ENCODE measurements at places on chromosomes 11 and 22. TPM values are rescaled to one million over a fixed set of nuclear protein-coding genes. Genes with fewer than 3 reads are reported as not detected.

GLYAT gene
- not detected for polyA plus RNA-seq

- no peak for DNase-seq
Observed at GRCh38 chr22:46041642-46042041, 64.7 kb upstream of the WNT7B start.

DNA sequence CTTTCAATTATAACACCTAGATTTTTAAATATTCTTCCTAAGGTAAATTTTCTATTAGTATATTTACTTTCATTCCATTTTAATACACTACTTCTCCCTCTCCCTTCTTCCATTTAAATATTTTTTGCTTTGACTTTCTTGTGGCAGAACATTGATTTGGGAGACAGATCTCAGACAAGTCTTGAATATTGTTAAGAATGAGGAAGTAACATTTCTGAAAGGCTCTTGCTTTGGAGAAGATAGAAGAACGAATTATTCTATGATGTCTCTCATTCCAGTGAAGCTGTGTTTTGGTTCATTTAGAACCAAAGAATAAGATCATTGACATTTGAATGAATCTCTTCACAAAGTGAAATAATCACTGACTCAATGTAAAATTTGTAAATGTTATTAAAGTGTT lies 2.4 kb downstream of the IPO7 start:
- no peak for DNase-seq

GRCh38 chr11:69533296-69534165 lies 52.1 kb downstream of the LINC01488 start:
- no peak for DNase-seq

- DNase-seq: no peak
Observed at GRCh38 chr22:36301384-36301828, 48.5 kb downstream of the APOL1 start.

MMP12 gene
- polyA plus RNA-seq: not detected

GRAMD1B gene
- 0.03 TPM for polyA plus RNA-seq

MAPK8IP1 gene
- 1.0 TPM for polyA plus RNA-seq

DNA sequence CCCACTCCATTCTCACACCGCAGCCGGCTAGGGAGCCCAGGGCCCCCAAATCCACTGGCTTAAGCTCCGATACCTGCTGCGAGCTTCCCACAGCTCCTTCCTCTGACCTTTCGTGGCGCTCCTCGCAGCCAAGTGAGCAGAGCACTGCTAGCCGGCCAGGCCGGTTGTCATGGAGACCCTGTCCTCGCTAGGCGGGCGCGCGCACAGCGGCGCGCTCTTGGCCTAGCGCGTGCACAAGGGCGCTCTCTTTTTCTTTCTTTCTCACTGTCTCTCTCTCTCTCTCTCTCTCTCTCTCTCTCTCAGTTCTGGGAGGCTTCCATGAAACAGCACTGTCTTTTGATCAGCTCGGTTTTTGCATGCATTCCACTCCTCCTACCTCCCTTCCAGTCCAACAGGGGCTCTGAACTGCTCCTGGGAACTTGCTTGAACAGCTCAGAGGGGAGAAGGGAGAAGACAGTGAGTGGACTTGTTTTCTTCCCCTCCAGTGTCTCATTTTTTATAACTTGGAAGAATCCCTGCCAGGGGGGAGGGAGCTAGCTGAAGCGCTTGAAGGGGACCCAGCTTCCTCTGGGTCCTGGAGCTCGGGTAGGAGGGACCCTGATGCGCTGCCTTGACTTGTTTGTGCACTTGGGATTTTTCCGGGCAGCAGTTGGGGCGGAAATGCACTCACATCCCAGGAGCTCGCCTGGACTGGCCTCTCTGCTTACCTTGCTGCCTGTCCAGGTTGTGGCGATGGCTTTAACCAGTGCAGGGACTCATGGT lies 100.3 kb upstream of the AKIP1 start:
- peak; percentile 83 for DNase-seq

SLC22A8 gene
- polyA plus RNA-seq: not detected

TLCD5 gene
- 4.1 TPM for polyA plus RNA-seq

DNA sequence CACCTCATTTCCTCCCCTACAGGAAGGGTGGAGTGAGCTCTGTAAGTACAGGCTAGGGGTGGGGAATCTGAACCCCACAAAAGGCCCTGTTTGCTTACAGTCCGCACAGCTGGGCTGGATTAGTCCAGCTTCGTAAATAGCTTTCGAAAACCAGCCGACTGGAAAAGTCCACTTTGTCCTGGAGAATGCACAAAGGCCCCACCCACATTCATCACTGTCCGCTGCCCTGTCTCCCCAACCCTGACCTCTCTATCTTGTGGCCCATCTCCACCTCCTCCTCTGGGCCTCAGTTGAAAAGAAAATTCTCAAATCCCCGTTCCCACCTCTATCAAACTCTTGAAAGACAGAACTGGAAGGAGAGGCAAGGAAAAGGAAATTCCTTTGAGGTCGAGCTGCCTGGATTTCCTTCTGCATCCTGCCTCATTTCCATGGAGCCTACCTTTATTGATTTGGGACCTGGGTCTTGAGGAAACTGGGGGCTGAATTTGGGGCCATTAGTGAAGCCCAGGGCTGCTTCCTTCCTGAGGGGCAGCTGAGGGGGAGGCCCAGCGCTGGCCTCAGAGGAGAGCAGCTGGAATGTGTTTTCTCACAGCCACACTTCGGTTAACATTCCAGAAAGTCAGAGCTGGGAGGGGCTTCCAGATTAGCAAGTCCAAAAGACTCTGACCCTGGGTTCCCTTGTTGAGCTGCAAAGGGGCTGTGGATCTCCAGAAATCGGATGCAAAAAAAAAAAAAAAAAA lies 147.6 kb downstream of the FBXO7 start:
- DNase-seq: no peak

DNA sequence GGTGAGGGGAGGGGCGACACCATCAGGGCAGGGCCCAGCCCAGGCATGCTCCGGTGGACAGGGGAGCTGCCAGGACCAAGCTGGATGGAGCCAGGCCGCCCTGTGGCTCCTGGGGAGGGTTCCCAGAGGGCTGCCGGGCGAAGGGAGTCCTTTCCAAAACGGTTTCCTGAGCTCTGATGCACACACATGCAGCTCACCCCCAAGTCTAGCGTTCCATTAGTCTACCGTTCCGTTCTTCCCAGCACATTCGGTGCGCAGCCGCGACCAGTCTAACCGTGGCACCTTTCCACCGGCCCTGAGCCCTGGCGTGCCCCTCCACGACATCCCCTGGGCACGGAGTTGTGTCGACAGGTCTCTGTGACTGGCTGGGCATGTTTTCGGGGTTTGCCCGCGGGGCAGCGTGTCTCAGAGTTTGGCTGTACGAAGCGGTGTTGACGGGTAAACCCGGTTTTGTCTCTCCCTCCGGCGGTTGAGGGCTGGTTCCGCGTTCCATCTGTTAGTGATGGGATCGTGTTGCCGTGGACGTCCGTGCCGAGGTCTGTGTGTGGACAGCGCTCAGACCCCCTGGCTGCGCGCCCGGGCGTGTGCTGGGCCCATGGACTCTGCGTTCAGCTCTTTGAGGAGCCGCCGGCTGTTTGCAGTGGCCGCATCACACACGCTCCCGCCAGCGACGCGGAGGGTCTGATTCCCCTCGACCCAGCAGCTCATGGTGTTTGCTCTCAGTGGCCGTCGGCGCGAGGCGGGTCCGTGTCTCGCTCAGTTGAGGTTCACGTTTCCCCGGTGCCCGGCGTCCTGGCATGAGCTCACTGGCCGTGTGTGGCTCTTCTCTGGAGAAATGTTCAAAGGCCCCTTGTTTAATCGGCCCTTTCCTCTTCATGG lies 121.2 kb downstream of the IGLL1 start:
- DNase-seq: no peak

DNA sequence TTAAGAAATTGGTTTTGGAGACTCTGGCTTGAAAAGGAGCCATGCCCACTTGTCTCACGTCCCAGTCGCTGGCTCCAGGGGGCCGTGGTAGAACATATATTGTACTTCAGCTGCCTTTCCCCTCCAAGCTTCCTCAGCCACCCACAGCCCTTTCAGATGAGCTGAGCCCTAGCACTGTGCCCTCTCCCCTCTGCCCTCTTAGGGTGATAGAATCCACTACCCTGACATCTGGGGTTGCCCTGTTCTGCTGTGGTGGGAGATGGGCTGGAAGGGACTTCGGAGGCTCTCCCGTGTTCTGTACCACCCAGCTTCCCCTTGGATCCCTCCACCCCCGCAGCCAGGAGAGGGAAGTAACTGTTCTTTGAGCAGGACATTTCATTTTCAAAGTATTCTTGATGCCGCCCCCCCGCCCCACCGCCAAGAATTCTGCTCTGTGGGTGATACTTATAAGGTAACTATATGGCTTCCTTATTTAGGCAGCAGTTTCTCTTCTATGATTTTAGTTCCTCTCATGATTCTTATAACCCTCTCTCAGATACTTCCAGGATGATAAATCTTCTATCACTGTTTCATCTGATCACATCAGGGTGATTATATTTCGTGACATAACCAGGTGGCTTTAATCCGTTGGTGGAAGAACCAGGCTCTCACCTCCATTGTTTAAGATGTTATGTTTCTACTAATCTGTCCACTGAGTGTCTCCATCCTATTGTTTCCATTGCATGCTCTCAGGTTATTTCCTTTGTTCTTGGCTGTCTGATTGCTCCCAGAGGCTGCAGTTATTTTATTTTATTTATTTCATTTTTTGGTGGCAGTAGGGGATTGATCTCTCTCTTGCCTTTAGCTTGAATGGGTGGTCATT lies 24.1 kb downstream of the ZBTB16 start:
- DNase-seq: no peak

- DNase-seq: no peak
Observed at GRCh38 chr11:8106679-8107078, 25.7 kb downstream of the TUB start.

DBX1 gene
- polyA plus RNA-seq: not detected

GRCh38 chr22:21448627-21449416 lies 18.4 kb upstream of the TMEM191C start:
- no peak for DNase-seq

DNA sequence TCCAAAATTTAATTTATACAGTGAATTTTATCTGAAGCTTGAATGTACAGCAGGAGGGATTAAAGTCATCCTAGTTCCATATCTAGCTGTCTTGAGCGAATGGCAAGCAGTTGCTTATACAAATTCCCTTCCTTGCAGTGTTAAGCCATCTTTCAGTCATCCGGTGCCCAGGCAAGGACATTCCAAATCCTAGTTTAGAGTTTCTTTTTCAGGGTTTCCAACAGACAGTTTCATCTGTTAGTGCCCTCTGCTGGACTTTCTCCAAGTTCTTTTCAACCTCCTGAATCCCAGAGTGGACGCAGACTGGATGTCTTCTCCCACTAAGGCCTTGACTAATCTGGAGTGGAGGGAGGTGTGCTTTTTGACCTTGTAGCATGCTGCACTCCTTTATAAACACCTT lies 45.4 kb downstream of the GRAMD1B start:
- DNase-seq: no peak

DNA sequence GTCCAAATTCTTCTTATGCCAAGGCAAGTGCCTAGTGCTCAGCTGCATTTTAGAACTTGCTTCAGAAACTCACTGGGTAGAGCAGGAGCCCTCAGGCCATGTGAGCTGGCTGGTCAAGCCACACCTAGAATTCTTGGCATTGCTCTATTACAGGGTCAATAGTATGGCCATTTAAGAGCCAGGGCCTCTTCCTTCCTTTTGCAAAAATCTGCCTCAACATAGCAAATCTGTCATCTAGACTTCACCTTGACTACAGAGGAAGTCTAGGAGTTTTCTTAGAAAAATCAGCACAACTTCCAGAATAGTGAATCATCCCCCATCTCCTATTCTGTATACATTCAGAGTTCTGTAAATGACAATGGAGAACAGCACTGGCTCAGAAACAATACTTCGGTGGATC lies 112.0 kb upstream of the TTC12 start:
- no peak for DNase-seq

GRCh38 chr11:66012371-66012945 lies 650 bp downstream of the CST6 start:
- no peak for DNase-seq

DNA sequence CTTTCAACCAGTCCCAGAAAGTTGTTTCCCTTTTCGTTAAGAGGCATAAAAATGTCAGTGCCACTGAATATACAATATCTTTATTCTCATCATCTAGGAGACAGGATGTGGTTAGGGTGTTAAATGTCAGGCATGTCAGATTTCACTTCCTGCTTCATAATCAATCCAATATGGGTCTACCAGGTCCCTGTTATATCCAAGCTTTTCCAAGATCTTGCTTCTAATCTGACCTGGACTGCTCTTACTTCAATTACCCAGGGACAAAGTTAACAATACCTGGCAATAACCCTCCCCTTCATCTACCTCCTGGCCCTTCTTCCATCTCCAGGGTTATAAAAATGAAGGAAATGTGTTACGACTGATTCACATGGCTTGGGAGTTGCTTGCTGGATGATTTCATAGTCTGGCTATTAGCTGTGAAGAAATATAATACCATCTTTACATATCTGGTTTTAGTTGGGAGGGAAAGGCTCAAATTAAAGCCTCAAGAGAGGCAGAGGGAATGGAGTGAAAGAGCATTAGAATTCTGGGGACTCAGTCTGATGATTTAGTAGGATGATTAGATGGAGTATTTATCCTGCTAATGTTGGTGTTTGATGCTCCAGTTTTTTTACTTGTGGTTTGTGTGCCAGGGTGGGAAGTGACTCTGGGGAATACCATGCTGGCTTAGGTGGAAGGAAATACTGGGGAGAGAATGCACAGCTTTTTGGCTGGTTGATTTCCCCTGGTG lies 534.3 kb downstream of the ETS1 start:
- peak; percentile 75 for DNase-seq

DNA sequence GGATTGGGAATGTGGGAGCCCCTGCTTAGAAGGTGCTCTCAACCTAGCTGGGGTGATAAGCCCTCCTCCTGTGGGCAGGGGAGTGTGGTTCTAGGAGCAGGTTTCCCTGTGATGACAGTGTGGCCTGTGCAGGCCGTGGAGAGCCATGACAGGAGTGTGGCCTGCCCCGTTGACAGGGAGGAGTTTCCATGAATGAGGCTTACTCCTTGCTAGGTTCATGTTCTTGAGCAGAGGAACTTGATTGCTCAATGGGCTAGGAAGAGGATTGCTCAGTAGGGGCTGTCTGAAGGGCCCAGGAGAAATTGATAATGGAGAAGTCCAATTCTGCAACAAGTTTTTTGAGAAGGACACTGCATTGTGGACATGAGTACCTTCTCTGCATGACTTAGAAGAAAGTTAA lies 92.0 kb downstream of the PPP6R3 start:
- DNase-seq: no peak

DNA sequence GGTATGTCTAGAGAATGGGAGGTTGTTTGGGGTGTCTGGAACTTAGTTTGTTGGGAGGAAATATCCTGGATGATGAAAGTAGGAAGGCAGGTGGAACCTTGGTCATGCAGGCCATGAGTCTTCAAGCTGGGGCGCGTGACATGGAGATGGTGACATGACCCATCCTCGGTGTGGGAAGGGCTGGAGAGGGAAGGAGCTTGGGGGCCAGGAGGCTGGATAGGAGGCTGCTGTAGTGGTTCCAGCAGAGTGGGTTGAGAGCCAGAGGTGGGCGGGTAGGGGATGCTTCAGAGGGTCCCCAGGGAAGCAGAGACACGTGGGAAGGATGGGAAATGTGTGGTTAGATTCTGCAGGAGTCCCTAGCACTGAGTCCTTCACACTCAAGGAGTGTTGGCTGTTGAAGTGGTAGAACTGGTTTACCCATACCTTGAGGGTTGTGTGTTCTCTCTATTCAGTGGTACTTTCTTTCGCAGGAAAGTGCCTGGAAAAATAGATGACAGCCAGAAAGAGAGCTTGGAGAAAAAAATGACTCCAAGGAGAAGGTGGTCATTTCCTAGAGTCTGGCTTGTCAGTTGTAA lies 56.8 kb downstream of the LDLRAD3 start:
- no peak for DNase-seq

GRCh38 chr11:42490506-42490905 lies 821.3 kb upstream of the API5 start:
- DNase-seq: no peak
